ENCODE measurements at places on chromosomes 2 and 18.

DNA sequence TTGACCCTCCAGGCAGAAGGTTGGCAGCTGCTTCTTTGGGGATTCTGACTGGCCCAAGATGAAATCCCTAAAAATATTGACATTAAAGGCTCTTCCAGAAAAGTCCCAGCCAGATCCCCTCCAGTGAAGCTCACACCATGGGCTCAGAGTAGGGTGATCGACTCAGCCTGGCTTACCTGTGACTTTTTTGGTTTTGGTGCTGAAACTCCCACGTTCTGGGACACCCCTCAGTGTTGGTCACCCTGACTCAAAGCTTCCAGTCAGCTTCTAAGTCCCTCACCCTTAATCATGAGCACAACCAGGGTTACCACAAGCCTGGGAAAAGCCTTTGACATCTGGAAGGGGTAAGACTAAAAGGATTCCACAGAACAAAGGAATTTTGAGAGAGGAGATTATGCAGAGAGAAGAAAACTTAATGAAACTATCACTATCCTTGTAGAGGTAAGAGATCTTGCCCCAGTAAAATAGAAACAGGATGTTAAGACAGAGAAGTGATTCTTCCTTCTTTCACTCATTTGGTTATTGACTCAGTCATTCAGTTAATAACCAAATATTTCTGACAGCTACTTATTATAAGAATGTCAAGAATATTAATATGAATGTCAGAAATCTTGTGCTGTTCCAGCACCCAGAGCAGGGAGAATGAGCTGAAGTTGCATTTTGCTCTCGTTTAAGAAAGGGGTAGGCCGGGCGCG is 66.8 kb upstream of the SEC11C start:
- DNase-seq, result no peak

GRCh38 chr2:223787358-223787757 is 50.0 kb downstream of the AP1S3 start:
- no peak for DNase-seq

GRCh38 chr2:24671230-24671629 is 122.0 kb downstream of the PTRHD1 start:
- no peak for DNase-seq

- no peak for DNase-seq
These were observed 296.7 kb upstream of the KCNH7 start for GRCh38 chr2:163135256-163135655.

DNA sequence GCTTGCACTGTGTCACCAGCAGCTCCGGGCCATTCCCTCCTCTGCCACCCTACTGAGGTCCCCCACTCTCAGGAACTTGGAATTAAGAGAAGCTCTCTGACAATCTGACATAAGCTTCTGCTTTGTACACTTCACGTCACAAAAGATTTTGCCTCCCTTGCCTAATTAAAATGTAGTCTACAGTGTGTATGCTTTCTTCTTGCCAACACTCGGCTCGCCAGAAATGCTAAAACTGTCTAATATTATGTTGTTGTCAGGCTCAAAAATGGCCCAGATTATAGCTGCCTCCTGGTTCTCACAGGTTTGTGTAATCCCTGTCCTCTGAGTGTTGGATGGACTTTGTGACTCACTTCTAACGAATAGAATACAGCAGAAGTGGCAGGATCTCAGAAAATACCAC is 474.7 kb downstream of the MBD2 start:
- no peak for DNase-seq
